ENCODE measurements at places on chromosomes 6 and 20.

GRCh38 chr6:123570813-123571684 is 65.7 kb downstream of the TRDN start:
- no peak overlapping the region for H3K4me3 ChIP-seq
- H3K27ac ChIP-seq, result no peak overlapping the region
- no peaks in the 10 kb centered on the region for H3K4me1 ChIP-seq
- ATAC-seq, result no peak
- no peaks in the 10 kb centered on the region for H3K27me3 ChIP-seq
- H3K36me3 ChIP-seq, result no peaks in the 10 kb centered on the region

- H3K4me1 ChIP-seq, result peaks cover 18% of the 10 kb centered on the region
- no peaks in the 10 kb centered on the region for H3K36me3 ChIP-seq
- H3K27ac ChIP-seq, result no peak overlapping the region
- H3K27me3 ChIP-seq, result peaks cover 75% of the 10 kb centered on the region
- no peak overlapping the region for H3K4me3 ChIP-seq
Observed at GRCh38 chr20:63029358-63030121, 22.8 kb upstream of the BHLHE23 start.

- peaks cover 79% of the 10 kb centered on the region for H3K36me3 ChIP-seq
- H3K4me3 ChIP-seq, result no peak overlapping the region
- no peak overlapping the region for H3K27ac ChIP-seq
- H3K4me1 ChIP-seq, result peaks cover 26% of the 10 kb centered on the region
- no peaks in the 10 kb centered on the region for H3K27me3 ChIP-seq
- ATAC-seq, result no peak
Observed at GRCh38 chr6:3733321-3733925, 18.1 kb downstream of the PXDC1 start.

GRCh38 chr6:55266896-55267295 is 60.4 kb upstream of the GFRAL start:
- H3K4me3 ChIP-seq, result no peak overlapping the region
- H3K36me3 ChIP-seq, result no peaks in the 10 kb centered on the region
- no peak for ATAC-seq
- no peak overlapping the region for H3K27ac ChIP-seq
- no peaks in the 10 kb centered on the region for H3K4me1 ChIP-seq

- no peak overlapping the region for H3K27ac ChIP-seq
- peaks cover 52% of the 10 kb centered on the region for H3K27me3 ChIP-seq
- no peaks in the 10 kb centered on the region for H3K36me3 ChIP-seq
- no peak overlapping the region for H3K4me3 ChIP-seq
- H3K4me1 ChIP-seq, result peaks cover 14% of the 10 kb centered on the region
- ATAC-seq, result no peak
Observed at GRCh38 chr6:40583709-40584108, 3.5 kb downstream of the LRFN2 start.

DNA sequence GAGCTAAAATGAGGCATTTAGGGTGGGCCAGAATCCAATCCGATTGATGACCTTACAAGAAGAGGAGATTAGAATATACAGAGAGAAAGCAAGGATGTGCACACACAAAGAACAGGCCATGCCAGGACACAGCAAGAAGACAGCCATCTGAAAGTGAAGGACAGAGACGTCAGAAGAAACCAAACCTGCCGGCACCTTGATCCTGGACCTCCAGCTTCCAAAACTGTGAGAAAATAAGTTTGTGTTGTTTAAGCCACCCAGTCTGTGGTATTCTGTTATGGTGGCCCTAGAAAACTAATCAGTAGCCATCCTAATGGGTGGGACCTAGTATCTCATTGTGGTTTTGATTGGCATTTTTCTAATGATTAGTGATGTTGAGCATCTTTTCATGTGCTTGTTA is 39.7 kb upstream of the ME1 start:
- H3K36me3 ChIP-seq, result no peaks in the 10 kb centered on the region
- no peak overlapping the region for H3K27ac ChIP-seq
- no peak for ATAC-seq
- H3K27me3 ChIP-seq, result no peaks in the 10 kb centered on the region
- no peak overlapping the region for H3K4me3 ChIP-seq

DNA sequence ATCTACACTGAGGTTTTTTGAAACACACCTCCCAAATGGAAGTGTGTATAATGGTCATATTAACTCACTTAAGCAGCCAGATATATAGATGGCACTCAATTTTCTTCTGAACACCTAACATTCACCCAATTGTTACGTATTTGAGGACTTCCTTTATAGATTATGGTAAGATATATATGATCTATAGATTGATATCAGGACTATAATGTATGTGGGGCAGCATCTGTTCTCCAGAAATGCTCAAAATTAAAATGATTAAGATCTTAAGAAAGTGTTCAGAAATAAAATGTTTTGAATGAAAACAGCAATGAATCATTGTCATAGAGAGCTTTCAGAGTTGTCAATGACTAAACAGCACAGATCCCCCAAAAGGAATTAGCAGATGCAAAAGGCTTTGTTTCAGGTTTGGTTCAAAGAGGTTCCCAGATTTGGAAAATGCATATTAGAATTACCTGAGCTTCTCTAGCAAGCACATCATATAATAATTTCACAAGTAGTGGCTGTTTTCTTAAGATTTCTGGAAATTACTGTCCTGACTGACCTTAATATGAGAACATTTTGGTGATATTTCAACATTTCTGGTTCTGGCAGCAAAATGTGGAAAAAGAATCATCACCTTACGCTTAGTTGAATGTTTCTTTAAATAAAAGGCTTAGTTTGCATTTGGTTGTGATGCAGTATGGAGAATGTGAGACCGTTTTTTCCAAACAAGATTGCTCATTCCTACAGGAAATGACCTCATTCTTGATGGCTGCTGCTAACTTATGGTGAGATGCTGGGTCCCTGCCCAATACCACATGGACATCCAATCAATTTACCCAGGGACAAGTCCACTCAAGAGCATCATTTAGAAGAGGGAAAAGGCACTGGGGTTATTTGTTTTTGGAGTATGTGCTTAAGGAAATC is 31.5 kb downstream of the TRAF3IP2 start:
- H3K36me3 ChIP-seq, result peaks cover 45% of the 10 kb centered on the region
- H3K27ac ChIP-seq, result no peak overlapping the region
- H3K27me3 ChIP-seq, result no peaks in the 10 kb centered on the region
- no peak overlapping the region for H3K4me3 ChIP-seq

- H3K4me3 ChIP-seq, result no peak overlapping the region
- H3K27ac ChIP-seq, result no peak overlapping the region
- peaks cover 15% of the 10 kb centered on the region for H3K36me3 ChIP-seq
- no peak for ATAC-seq
Observed at GRCh38 chr6:34934516-34934915, 45.5 kb downstream of the ANKS1A start.

DNA sequence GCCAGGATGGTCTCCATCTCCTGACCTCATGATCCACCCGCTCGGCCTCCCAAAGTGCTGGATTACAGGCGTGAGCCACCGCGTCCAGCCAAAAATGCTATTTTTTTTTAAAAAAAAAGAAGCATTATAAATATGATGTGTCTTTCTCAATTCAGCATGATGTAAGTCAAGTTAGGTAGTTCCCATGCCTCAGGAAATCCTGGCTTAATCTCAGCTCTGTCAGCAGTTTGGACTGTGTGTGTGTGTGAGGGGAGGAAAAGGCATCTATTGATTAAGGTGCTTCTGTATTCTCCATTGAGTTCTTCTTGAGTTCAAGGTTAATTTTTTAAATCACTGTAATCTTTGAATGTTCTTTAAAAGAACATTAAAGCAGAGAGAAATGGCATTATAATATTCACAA is 51.5 kb downstream of the GMDS start:
- no peak for ATAC-seq
- H3K27me3 ChIP-seq, result no peaks in the 10 kb centered on the region

GRCh38 chr6:92962846-92963245 is 456.5 kb downstream of the EPHA7 start:
- no peaks in the 10 kb centered on the region for H3K27me3 ChIP-seq
- no peaks in the 10 kb centered on the region for H3K4me1 ChIP-seq
- H3K36me3 ChIP-seq, result no peaks in the 10 kb centered on the region
- no peak overlapping the region for H3K27ac ChIP-seq
- no peak overlapping the region for H3K4me3 ChIP-seq
- ATAC-seq, result no peak

- H3K4me3 ChIP-seq, result no peak overlapping the region
- no peak for ATAC-seq
- H3K27ac ChIP-seq, result no peak overlapping the region
- H3K36me3 ChIP-seq, result no peaks in the 10 kb centered on the region
Observed at GRCh38 chr20:2557873-2558580, 21.7 kb downstream of the TMC2 start.

DNA sequence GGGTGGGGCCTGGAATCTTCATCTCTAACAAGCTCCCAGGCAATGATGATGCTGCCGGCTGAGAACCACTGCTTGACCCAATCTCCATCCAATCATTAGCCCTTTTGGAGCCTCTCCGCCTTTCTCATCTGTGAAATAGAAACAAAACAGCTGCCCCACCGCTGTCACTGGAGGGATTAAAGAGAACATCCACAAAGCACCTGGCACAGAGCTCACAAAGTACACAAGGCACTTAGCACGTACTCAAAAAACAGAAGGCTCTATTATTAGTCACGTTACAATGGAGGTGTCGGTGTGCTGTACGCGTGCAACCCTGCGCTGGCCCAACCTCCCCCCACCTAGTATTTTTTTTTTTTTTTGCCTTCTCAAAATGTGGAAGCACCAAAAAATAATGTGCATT is 213.5 kb upstream of the ARID1B start:
- H3K4me1 ChIP-seq, result peaks cover 19% of the 10 kb centered on the region
- H3K27ac ChIP-seq, result peak overlapping the region; percentile 52
- no peak for ATAC-seq
- no peak overlapping the region for H3K4me3 ChIP-seq
- H3K36me3 ChIP-seq, result peaks cover 9% of the 10 kb centered on the region
- H3K27me3 ChIP-seq, result peaks cover 21% of the 10 kb centered on the region

DNA sequence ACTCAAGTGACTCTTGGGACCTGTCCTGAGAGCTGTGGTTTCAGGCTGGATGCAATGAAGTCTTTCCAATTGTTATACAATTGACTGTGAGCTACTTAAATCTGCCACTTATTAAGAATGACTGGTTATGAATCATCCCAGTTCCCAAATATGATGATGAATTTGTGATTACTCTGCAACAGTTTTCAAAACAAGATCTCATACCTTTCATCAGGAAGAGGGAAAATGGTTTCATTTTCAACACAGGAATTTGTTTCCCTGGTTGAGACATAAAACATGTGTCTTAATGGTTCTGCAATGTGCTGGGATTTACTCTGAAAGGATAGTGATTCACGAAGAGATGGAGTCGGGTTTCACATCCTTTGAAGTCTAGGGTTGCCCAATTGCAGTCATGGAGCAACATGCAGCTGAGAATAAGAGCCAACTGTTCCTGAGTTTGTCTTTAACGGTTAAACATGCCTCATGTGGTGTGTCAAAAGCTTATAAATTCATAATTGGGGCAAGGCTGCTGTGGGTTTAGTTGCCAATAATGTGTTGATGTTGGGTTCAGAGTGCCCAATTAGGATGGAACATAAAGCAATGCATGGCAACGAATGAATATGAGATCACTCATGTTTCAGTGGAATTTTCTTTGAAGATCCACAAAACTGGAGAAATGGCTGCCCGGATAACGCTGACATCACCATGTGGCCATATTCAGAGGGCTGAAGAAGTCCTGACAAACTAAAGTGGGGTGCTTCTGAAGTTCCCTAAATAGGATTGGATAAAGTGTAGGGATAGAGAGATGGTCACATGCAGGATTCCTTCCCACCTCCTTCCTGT is 41.0 kb downstream of the CYP24A1 start:
- H3K36me3 ChIP-seq, result no peaks in the 10 kb centered on the region
- ATAC-seq, result no peak
- H3K4me3 ChIP-seq, result no peak overlapping the region
- H3K27ac ChIP-seq, result no peak overlapping the region
- peaks cover 14% of the 10 kb centered on the region for H3K27me3 ChIP-seq

GRCh38 chr6:16648003-16648402 is 113.3 kb downstream of the ATXN1 start:
- no peak overlapping the region for H3K4me3 ChIP-seq
- H3K4me1 ChIP-seq, result peaks cover 17% of the 10 kb centered on the region
- H3K27ac ChIP-seq, result no peak overlapping the region
- ATAC-seq, result no peak
- H3K27me3 ChIP-seq, result no peaks in the 10 kb centered on the region

DNA sequence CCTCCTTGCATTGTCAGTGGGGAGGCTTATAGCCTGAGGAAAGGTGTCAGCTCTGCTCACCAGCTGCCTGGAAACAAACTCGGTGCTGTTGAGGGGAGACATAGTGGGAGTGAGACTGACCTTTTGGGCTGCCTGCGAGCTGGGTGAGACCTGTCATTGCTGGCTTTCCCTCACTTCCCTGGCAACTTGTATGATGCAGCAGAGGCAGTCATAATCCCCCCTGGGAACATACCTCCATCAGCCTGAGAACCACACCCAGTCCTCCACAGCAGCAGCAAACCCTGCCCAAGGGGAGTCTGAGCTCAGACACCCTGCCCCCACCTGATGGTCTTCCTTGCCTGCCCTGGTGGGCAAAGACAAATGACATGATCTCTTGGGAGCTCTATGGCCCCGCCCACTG is 521.2 kb upstream of the IMPG1 start:
- no peak overlapping the region for H3K4me3 ChIP-seq
- no peaks in the 10 kb centered on the region for H3K27me3 ChIP-seq
- no peak overlapping the region for H3K27ac ChIP-seq
- ATAC-seq, result peak; percentile 20
- H3K4me1 ChIP-seq, result no peaks in the 10 kb centered on the region

GRCh38 chr20:16049529-16050093 is 523.6 kb downstream of the KIF16B start:
- no peak for ATAC-seq
- H3K36me3 ChIP-seq, result no peaks in the 10 kb centered on the region
- no peaks in the 10 kb centered on the region for H3K4me1 ChIP-seq
- H3K4me3 ChIP-seq, result no peak overlapping the region
- H3K27ac ChIP-seq, result no peak overlapping the region
- no peaks in the 10 kb centered on the region for H3K27me3 ChIP-seq

GRCh38 chr6:157491571-157492232 is 110.7 kb downstream of the ZDHHC14 start:
- H3K4me1 ChIP-seq, result peaks cover 62% of the 10 kb centered on the region
- H3K36me3 ChIP-seq, result peaks cover 20% of the 10 kb centered on the region
- ATAC-seq, result no peak
- no peaks in the 10 kb centered on the region for H3K27me3 ChIP-seq
- H3K27ac ChIP-seq, result peak overlapping the region; percentile 38
- no peak overlapping the region for H3K4me3 ChIP-seq

- peaks cover 26% of the 10 kb centered on the region for H3K36me3 ChIP-seq
- no peaks in the 10 kb centered on the region for H3K27me3 ChIP-seq
- no peak overlapping the region for H3K4me3 ChIP-seq
- ATAC-seq, result no peak
- H3K4me1 ChIP-seq, result peaks cover 30% of the 10 kb centered on the region
Observed at GRCh38 chr6:15539722-15540270, 123.0 kb downstream of the DTNBP1 start.
